ENCODE measurements at places on chromosomes 12 and 14.

DNA sequence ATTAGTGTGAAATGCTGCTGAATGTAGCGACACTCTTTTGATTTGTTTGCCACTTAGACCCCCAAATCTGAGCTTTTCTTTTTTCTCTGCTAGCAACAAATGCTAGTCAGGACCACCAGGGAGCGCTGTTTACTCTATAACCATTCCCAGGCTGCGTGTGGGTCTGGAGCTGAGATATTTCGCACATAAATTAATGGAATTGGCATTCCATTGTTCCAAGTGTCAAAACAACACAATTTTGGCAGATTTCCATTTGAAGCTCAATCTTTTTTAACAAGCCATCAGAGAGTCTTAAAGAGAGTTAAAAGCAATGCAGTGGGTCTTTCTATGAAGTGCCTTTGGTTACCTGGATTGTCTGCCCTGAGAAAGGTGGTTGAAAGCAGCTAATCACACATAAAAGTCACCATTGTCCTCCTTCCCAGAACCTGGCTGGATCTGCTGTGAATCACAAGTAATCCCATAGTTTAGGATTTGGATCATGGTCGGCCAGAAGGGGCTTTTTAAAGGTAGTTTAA is 7.4 kb upstream of the TMEM132C start:
- DNase-seq, result no peak

DNA sequence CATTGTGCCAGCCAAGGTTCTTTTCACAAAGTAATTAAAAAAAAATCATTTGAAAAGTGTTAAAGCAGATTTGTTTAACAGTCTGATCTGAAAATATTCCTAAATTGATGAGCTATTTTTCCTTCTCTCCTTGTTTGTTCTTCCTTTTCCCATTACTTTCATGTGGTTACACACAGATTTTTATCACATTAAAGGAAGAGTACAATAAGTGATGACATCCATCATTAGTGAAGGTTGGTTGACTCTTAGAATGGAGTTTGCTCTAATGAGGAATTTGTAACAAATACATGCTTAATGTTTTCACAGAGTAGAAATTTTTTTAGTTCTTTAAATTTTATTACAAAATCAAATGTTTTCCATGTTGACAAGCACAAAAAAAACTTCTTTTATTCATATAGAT is 18.9 kb upstream of the TOMM20L start:
- no peak for DNase-seq

GRCh38 chr12:40107098-40107802 is 1.4 kb upstream of the SLC2A13 start:
- peak; percentile 91 for DNase-seq

DNA sequence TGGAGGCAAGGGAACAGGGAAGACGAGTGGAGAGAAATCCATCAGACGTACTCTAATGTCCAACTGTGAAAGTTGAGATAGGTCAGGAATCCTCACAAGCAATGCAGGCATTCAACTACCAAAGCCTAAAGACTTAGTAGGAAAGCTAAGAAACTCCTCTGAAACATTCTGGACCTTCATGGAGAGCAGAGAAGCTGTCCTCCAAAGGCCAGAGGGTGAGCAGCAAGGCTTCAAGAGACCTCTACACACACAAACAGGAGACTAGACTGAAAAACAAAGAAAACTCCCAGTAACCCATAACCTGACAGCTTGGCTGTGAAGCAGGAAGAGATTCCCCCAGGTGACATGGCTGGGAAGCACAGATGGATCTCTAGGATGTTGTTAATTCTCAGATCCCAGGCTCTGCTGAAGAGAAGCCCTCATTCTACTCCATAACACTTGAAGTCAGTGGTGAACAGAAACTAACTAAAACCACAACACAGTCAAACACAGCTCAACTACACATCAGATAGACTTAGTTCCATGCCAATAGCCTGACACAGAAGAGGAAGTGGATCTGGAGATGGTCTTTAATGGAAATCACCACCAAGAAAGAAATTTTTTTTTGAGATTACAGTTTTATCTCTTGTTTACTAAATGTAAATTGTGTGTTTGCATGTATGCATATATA is 23.2 kb upstream of the LYZ start:
- no peak for DNase-seq

DNA sequence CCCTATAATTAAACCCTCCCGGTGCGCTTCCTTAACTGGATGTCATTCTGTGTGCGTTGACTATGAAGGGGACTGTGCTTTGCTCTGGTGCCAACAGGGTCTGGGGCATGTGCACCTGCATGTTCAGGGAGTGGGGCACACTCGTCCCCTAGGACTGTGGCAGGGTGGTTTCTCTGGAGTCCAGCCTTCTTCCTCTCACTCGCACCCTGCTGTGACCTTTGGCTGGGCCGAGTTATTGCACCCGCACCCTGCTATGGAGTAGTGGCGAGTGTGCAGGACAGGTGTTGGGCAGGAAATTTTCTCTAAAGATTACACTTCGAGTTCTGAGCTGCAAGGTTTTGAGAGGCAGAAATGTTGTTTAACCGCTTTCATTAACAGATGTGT is 138.9 kb downstream of the PLXNC1 start:
- no peak for DNase-seq

DNA sequence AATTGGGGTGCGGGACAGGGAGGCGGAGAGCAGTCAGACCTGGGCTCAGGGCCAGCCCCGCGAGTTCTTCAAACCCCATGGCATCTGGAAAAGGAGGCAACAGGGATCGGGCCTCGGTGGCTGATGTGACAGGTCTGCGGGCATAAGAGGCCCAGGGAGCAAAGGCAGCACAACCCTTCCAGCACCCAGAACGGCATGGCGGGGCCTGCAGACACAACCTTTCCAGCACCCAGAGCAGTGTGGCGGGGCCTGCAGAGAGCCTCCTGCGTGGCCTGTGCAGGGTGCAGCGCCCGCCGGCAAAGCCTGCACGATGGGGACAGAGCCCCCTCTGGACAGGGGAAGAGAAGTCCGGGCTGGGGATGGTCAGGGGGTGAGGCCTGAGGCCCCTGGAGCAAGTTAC is 26.2 kb upstream of the TRAF3 start:
- no peak for DNase-seq

- DNase-seq, result no peak
Measured at GRCh38 chr14:89339158-89339557, 77.9 kb downstream of the FOXN3 start.

All from activated CD4-positive, alpha-beta T cell treated with anti-CD3 and anti-CD28 coated beads, Interleukin-2, amount 50 U/mL, for 1 hour (primary cell).